ENCODE measurements at places on chromosomes 7 and 10. TPM values are rescaled to one million over a fixed set of nuclear protein-coding genes. Genes with fewer than 3 reads are reported as not detected.

PKD1L1 gene
- total RNA-seq: 0.82 TPM

FAM25C gene
- total RNA-seq: not detected

GIMAP7 gene
- 14.3 TPM for total RNA-seq

TIAL1 gene
- total RNA-seq: 92.6 TPM

ZFAND2A gene
- 12.6 TPM for total RNA-seq

IGFBP3 gene
- 90.6 TPM for total RNA-seq

ARHGAP19 gene
- 3.6 TPM for total RNA-seq

- no peak for DNase-seq
These were observed 290.8 kb upstream of the ZNF32 start for GRCh38 chr10:43939389-43939938.

DNA sequence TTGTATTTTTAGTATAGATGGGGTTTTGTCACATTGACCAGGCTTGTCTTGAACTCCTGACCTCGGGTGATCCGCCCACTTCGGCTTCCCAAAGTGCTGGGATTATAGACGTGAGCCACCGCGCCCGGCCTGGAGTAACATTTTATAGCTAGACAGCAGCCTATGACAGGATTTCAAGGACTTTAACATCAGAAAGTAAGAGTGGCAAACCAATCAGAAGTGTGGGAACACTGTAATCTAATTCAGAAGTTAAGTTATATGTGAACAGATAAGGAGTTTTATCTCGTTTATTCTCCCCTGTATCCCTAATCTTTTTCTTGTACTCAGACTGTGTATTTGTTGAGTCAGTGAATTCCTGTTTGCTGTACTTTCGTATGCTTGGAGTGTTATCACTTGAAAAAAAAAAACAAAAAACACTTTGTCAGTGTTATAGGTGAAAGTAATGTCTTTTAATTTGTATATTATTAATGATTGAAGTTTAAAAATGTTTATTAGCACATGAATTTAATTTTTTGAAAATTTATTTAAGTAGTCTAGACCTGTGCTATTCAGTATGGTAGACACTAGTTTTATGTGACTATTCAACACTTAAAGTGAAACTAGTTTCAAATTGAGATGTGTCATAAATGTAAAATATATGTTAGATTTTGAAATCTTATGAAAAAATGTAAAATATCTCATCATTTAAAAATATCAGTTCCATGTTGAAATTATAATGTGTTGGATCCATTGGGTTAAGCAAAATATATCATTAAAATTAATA is 38.6 kb downstream of the RSBN1L start:
- no peak for DNase-seq

GRCh38 chr7:138137423-138138171 is 61.3 kb downstream of the AKR1D1 start:
- no peak for DNase-seq

- DNase-seq: no peak
These were observed 95.1 kb downstream of the MACC1 start for GRCh38 chr7:20122073-20122472.

DNA sequence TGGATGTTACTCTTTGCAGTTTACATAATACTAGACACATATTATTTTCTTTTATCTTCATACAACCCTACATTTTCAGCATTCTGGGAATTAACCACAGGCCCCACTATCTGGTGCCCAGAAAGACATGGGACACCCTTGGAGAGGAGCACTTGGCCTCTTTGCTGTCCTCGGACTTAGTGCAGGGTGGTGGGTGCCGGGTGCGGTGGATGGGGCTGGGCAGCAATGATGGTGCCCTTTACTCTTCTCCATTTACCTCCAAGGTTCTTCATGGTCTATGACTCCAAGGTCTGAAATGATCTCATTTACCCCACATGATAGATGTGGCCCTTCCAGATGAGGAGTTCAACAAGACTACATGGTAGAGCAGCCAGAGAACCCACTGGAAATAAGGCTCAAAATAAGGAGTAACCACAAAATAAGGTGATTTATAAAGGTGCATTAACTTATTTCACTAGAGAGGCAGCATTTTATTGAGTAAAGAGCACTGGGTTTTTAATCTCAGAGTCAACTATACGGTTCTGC is 56.2 kb upstream of the IGFBP3 start:
- DNase-seq: no peak

- DNase-seq: no peak
These were observed 52.5 kb upstream of the USP6NL start for GRCh38 chr10:11663763-11664555.

GRCh38 chr7:519484-520390 is at the start of gene PDGFA:
TSS of gene PDGFA (minus strand) at chr7:519846. CDS start at chr7:519001, 845 bp downstream.
- DNase-seq: peak; percentile 89

DNA sequence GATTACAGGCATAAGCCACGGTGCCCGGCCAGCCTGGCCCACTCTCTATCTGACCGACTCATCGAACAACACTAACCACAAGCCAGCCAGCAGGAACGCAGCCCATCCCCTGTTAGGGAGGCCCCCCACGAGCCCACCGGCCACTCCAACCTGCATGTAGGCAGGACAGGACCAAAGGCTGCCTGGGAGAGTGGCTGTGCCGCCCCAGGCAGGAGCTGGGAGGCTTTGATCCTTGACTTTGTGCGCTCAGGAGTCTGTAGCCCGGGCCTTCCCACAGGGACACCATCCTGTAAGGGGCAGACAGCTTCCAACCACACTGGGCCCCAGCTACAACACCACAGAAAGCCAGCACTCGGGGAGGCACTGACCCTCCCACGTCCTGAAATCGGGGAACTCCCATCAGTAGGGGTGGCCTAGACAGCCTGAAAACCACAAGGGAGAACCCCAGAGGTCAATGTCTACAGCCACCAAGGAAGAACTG is 29.4 kb downstream of the GRID1 start:
- peak; percentile 19 for DNase-seq

DNA sequence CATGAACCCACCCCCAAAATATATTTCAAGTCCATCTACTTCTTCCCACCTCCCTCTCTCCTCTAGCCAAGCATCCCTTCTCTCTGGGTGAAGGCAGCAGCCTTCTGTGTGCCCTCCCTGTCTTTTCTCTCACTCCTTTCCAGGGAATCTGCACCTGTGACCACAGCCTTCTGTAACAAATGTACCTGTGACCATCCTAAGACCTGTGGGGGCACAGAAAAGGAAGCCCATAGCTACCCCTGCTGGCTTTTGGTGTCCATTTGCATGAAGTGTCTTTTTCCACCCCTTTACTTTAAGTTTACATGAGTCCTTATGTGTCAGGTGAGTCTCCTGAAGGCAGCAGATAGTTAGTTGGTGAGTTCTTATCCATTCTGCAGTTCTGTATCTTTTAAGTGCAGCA is 2.0 kb upstream of the TBXAS1 start:
- no peak for DNase-seq

DNA sequence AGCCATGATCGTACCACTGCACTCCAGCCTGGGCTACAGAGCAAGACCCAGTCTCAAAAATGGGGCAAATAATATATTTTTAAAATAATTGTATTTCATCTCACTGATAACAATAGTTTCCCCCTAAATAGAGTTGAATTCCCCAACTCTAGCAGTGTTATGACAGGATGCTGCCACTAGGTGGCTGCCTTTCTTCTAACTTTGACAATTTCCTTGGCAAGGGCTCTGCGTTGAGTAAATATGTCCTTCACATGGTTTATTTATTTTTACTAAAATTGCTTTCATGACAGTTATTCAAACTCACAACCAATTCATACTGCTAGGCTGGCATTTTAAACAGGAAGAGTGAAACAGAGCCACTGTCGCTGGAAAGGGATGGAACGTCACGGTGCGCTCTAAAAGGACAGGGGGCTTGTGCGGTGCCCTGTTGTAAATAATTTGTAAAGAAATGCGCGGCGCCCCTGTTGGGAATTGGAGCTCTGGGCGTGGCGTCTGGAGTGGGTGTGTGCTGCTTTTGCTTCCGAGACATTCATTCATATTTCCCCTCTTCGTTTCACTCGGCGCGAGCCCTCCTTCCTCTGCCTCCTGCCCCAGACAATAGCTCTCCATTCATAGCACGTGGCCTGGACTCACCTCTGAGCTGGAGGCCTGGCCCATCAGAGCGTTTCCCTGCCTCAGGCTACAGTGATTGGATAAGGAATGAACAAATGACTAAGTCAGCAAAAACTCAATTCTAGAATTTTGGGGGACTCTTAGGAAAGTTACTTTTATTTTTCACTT is 20.5 kb upstream of the PITRM1 start:
- no peak for DNase-seq

Data from right cardiac atrium (tissue), 5 donors.